NCI-H2107 (cell line): ENCODE measurements at places on chromosomes 6 and 20.

- no peak for DNase-seq
Observed at GRCh38 chr20:37273988-37274387, 12.4 kb upstream of the GHRH start.

- DNase-seq, result no peak
Observed at GRCh38 chr6:19812512-19813119, 24.6 kb upstream of the ID4 start.

DNA sequence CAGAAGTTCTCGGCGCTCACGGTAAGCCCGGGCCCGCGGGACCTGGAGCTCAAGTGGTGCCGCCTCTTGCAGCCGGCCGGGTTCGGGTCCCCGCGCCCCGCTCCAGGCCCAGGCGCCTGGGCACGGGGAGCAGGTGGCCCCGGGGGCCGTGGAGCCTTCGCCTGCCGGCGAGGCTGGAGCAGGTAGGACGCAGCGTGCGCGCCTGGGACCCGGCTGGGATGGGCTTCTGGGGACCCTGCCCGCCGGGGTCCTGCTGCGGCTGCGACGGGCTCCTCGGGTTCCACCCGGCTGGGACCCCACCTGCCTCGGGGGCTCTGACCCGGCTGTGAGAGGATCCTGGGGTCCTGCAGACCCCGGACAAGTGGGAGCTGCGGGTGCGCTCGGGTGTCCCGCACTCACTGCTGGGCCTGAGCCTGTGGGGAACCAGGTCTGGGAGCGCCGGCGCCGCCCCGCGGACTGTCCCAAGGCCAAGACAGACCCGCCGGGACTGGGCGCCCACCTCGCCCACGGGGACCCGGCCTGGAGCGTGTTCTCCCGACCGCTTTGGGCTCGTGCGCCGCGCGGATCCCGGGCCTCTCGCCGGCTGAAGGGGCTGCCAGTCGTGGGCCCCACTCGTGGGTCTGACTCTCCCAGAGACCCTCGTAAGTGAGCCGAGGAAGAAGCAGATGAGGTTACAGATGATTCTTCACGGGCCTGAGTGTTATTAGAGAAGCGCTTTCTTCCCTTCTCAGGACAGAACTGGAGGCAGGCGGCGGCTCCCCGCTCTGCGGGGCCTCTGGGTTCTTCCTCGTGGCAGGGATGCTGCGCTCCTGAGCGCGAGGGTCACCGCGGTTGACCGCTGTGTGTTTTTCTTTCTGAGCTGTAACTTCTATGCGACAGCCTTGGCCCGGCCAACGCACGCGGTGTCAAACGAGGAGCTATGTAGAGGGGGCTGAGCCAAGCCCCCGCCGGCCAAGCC, 729 bp downstream of the SMOC2 start:
- DNase-seq, result no peak

- no peak for DNase-seq
Observed at GRCh38 chr6:129417416-129418086, 292.4 kb downstream of the ARHGAP18 start.

DNA sequence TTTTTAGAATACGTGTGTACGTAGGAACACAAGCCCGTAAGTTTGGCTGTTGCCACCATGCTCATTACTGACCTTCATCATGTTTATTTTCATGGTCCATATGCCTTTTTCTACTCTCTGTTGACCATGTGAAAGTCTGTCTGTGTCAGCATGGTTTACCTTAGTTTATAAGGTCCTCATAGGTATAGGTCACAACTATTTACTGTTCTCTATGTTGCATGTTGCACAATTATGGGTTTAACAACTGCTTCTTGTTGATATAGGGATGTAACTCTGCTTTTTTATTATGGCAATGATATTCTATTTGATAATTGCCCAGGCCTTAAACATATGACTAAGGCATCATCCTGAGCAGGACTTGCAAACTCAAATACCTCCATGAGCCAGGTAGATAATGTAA, 13.4 kb upstream of the RANBP9 start:
- no peak for DNase-seq

DNA sequence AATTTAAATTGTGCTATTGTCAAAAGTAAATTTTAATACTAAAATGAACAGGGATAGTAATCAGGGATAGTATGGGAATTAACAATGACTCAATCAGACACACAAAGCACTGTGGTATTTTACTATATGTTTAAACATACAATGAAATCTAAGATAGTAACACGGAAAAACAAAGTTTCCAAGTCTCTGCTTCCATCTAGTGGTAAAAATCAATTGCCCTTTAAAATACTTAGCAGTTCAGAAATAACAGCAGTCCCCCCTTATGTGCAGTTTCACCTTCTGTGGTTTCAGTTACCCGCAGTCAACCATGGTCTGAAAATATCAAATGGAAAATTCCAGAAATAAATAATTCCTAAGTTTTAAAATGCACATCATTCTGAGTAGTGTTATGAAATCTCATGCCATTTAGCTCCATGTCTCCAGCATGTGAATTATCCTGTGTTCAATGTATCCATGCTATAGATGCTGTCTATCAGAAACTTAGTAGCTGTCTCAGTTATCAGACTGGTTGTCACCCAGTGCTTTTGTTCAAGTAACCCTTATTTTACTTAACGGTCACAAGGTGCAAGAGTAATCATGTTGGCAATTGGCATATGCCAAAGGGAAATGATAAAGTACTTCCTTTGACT, 58.5 kb downstream of the AHI1 start:
- peak; percentile 10 for DNase-seq

DNA sequence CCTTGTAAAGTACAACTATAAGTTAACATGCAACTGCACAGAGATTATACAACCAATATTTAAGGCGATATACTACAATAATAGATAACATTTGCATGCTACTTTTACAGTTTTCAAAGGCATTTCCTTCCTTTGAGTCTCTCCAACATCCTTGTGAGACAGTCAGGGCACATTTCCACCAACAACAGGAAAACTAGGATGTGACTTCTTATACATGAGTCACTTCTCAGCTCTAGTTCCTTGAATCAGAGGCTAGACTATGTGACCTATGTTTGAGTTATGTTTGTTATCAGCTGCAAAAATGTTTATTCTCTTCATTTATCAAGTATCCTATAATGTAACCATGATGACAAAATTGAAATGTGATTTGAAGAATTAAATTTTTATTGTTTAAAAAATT, 51.7 kb upstream of the TFAP2D start:
- DNase-seq, result no peak

DNA sequence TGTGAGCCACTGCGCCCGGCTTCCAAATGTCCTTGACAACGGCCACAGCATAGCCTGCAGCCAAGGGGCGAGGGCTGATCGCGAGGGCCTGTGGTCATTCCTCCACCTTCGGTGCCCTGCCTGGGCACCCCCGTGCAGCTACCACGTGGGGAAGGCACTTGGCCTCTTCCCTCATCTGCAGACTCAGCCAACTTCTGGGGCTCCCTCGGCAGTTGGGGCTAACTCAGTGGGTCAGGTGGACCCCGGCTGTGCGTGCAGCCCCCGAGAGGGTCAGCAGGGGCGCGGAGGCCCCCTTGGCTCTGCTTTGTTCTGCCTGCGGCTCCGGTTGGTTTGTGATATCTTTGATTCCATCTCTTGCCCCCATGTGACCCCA, 52.9 kb upstream of the BHLHE23 start:
- DNase-seq, result no peak

DNA sequence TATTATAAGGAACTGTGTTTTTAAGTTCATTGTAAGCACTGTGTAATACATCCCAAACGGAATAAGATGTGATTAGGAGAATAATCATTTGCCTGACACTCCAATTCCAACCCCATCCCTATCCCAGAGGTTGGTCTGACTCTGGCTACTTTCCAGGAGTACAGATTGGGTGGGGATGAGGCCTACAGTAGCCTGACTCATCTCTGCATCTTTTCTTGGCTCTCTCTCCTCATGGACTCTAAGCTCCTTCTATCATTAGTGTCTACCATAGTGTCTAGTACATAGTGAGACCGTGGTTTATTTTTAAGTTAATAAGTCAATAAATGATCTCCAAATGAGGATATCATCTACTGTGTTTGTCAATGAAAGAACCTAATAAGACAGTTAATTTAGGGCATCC, 92.2 kb upstream of the CNKSR3 start:
- DNase-seq, result no peak

DNA sequence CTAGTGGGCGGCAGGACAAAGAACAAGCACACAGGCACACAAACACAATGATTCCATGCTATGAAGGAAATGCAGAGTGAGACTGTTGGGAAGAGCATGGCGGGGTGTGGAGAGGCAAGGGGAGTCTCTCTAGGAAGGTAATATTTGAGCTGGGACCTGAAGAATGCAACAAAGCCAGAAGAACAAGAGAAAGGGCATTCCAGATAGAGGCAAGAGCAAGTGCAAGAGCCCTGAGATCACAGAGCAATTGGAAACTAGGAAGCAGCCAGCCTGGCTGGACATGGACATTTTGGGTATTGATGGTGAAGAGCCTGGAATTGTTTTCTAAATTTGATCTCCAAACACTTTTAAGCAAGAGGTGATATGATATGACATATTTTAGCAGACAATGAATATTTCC, 15.4 kb downstream of the SRXN1 start:
- DNase-seq, result no peak

DNA sequence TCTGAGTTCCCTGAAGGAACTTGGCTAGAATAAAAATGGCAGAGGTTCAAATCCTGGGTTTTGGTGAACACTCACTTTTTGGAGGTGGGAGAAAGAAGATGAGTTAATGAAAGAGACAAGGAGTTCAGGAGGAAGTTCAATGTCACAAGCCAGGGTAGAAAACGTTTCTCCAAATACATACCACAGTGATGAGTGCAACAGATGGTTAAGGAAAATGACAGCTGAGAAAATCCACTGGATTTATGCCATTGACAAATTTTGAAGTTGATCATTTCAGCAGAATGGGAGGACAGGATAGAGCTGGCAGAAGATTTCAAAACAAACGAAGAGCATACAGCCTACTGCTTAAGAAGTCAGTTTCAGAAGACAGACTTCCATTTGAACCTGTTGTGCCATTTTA, 122.7 kb downstream of the GFRAL start:
- no peak for DNase-seq

GRCh38 chr6:149158076-149158475, 159.4 kb upstream of the TAB2 start:
- no peak for DNase-seq

DNA sequence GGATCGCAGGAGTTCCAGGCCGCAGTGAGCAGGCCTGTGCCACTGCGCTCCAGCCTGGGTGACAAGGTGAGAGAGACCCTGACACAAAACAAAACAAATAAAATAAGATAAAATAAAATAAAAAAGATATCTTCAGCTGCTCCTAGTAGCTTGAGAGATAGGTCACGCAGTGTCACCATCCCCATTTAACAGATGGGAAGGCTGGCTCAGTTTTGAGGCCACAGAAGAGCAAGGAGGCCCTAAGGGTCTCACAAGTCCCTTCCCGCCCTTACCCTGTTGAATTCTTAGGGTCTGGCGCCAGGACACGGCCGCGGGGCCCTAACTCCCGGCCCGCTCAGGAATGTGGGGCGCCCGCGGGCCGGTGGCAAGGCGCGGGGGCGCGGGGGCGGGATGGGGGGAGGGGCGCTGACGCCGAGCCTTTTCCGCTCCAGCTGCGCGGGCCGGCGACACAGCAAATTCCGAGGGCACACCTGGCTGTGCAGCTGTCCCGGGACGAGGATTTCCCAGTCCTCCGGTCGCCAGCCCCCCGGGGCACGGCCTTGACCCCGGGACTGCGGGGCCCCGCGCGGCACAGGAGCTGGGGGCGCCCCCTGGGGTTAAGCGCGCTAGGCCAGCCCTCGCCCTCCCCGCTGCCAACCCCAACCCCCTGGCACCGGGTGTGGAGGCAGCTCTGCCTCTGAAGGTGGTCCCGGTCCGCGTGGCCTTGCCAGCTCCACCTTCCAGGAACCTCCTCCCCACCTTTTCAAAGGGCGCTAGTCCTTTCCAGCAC, 10.3 kb upstream of the R3HDML start:
- no peak for DNase-seq

GRCh38 chr6:29850011-29850553, 22.5 kb downstream of the HLA-G start:
- no peak for DNase-seq

DNA sequence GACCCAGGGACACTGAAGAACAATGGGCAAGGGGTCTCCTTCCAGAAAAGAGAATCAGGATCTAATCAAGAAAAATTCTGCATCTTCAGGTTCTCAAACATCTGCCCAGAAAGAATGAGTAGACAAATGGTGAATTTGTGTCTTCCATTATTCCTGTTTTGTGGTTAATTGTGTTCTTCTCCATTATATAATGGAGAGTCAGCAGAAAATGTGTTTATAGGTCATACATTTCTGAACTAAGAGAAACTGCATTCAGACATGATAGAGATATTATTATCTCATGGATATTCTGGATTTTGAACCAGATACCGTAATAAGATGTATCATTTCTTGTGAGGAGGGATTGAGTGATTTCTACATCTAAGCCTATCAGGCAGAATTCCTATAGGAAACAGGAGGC, 581.7 kb upstream of the JAG1 start:
- DNase-seq, result no peak

DNA sequence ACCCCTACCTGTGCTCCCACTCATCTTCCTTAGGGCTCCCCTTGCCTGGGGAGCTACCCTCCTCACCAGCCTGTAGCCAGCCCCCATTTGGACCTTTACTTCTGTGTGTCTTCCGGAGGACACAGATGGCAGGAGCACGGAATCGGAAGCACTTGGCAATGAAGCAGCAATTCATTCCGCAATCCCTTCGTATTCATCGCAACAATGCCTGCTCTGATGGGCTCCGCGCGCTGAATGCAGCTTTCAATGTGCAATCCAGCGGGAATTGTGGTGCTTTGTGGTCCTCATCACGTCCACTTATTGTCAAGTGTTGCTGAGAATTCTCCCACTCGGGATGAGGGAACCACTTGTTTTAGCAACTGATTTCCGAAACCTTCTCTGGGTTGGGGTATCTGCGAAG, 336.0 kb downstream of the DHX35 start:
- no peak for DNase-seq

GRCh38 chr6:81718126-81718525, 34.4 kb downstream of the TENT5A start:
- DNase-seq, result no peak

DNA sequence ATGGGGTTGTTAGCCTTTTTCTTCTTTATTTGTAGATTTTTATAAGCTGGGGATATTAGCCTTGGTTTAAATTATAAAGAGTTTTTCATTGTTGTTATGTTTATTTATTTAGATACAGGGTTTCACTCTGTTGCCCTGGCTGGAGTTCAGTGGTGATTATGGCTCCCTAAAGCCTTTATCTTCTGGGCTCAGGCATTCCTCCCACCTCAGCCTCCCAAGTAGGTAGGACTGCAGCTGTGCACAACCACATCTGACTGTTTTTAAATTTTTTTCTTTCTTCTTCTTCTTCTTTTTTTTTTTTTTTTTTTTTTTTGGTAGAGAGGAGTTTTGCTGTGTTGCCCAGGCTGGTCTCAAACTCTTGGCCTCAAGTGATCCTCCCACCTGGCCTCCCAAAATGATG, 80.9 kb downstream of the UBE3D start:
- DNase-seq, result no peak
